ENCODE measurements at places on chromosomes 2 and 18.

DNA sequence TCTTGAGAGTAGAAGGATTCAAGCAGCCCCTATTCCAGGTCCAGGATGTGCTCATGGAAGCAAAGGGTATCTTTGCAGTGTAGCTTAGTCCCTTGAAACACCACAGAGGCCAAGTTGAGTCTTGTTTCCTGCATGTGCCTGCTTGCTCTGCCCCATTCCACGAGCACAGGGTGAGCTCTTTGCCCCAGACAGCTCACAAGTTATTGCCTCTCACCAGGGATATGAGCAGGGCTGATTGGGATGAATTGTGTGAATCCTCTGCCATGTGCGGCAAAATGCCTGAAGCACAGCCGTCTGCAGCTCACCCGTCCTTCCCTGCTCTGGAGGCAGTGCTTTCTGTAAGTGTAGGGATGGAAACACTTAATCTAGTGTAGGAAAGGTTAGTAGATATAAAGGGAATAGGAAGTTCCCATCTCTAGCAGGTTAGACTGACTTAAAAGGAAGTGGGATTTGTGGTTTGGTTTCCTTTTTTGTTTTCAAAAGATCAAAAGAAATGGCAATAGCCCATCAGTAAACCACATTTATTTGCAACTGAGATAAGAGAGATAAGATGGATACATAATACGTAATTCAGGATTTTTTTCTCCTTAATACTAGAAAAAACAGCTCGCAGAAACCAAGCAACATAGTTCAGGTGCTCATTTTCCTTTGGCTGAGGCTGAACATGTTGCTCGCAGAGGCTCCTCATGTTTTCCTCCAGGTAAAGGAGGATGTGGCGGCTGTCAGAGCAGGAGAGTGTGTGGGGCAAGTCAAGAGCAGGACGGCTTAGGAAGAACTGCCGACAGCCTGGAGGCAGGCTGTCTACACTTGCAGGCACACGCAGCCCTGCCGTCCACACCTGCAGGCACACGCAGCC lies 41.4 kb downstream of the TMEM182 start:
- no peak for DNase-seq

GRCh38 chr18:48780201-48780912 lies 170.4 kb downstream of the SMAD7 start:
- no peak for DNase-seq

- DNase-seq: no peak
These were observed 61.0 kb downstream of the BIN1 start for GRCh38 chr2:127045792-127046501.

DNA sequence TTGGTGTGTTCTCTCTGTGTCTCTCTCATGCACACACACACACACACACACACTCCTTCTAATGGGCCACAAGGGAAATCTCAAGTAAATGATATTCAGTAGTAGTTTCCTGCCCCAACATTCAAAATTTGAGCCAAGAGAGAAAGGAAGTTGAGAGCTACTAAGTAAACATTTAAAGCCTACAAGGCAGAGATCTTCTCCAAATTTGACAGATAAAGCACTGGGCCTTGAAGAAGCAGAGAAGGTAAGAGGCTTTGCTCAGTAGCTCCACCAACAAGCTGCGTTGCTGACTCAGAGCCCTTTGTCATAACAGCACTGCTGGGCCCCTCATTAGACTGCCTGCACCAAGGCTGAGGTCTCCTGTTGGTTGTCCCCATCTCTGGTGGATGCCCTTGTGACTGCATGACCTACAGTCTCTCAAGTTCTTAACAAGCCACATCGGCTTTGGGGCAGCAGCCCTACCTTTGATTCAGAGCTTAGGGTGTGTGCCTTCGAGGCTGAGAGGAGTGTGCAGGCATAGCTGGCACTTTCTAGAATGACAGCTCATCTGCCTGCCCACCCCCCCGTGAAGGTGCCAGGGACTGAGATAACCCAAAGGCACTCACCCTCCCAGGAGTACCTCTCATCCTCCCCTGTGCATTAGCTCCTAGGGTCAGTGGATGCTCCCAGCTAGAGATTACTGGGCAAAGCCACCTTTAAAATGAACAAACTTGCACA lies 32.3 kb upstream of the NEB start:
- no peak for DNase-seq

- DNase-seq: no peak
These were observed 73.0 kb downstream of the CHRNA1 start for GRCh38 chr2:174691201-174691779.

DNA sequence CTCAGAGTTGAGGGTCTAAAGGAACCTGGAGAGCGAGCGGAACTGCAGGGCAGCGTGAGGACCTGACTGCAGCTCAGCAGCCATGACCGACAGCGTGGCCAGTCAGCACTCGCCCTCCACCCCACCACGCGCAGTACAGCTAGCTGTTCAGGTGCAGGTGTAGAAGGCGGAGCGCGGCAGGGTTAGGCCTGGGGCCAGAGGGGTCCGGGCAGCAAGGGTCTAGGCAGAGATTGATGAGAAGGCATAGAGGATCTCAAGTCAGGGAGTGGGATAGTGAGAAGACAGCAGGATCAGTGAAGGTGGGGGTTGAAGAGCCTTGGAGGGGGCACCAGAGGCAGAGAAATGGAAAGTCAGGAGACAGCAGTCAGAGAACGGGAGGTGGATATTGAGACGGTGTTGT lies 71.0 kb downstream of the STEAP3 start:
- no peak for DNase-seq

DNA sequence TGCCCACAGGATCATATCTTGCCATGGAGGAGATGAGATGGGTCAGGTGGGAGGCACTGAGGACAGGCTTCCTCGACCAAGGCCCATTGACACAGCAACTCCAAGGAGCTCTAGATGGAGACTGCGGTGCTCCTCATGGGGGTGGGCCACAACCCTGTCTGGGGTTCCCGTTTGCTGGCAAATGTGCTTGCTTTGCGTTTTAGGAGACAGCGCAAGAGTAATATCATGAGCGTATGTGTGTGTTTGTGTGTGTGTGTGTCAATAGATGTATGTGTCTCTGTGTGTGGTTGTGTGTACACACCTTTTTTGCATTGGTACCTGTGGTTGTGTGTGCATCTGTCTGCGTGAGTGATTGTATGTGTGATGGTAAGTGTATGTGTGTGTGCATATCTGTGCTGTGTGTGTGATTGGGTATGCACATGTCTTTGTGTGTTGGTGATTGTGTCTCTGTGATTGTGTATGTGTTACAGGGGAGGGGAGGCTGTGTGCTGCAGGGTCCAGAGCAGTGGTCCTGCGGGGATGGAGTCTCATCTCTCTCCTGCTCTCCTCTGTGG lies 4.4 kb downstream of the FBLN7 start:
- DNase-seq: no peak

- no peak for DNase-seq
These were observed 82.5 kb upstream of the XIRP2 start for GRCh38 chr2:166805753-166806152.

- no peak for DNase-seq
These were observed 281.8 kb downstream of the NBAS start for GRCh38 chr2:15279201-15279876.

- no peak for DNase-seq
These were observed 172.9 kb downstream of the GALNT1 start for GRCh38 chr18:35754464-35754863.

DNA sequence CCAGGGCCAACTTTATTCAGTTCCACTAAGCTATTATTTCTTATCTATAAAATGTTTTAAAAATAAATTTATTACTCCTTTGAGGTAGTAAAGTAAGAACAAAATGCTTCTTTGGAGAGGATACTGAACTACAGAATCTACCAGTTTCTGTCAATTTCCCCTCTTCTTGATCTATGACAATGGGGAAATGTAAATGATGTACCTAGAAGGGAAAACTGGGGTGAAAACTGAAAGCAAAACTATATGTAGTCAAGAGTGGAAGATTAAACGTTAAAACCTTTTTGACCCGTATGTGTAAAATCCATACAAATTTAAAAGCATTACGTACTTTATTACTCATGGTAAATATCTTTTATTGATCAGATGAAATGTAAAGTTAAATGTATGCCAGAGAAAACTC lies 1287.8 kb upstream of the TMEFF2 start:
- DNase-seq: no peak

DNA sequence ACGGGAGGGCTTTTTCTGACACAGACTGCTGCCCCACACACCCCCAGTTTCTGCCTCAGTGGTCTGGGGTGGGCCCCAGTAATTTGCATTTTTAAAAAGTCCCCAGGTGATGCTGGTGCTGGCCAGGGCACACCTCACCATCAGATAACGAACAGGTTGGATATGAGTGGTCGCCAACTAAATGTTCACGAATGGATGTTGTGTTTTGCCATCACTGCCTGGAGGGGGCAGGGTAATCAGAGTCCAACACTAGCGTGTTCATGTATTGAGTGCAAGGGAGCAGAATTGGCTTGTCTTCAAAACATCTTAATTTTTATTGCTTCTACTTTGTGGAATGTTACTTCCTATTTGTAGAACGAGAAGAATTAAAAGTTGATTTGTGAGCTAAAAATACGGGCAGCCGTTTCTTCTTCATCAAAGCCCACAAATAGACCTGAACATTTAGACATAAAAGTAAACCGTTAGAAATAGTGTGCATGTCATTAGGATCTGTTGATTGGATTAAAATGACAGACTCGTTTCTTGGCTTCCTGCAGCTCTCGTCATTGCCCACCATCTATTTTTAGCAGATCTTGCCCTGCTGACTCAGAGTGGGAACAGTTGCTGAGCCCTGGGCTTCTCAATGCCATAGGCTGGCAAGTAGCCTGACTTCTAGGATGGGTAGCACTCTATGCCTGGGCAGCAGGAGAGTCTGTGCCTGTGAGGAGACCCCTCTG lies 45.2 kb downstream of the NCK2 start:
- DNase-seq: no peak

- DNase-seq: no peak
These were observed 56.7 kb downstream of the SPTBN1 start for GRCh38 chr2:54512663-54513362.

DNA sequence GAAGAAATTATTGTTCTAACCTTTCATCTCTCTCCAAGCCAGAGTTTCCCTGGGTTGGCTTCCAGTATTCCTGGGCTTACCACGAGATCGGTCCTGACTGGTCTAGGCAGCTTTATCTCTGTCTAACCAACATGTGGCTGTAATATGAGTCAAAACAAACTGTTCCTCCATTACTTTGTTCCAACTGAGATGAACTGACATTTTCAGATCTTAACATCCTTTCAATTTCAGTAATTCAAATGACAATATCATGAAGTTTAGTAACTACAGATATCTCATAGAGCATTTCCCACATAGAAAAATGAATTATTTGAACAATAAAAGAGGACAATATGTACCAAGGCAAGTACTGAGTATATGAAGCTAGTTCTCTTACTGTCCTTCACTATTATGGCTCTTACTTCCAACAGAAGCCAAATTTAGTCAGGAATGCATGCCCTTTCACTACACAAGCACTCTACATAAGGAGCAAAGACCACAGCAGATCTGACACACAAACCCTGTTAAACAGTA lies 15.5 kb downstream of the SLC25A12 start:
- no peak for DNase-seq

GRCh38 chr2:186540941-186541340 lies 48.9 kb upstream of the ITGAV start:
- DNase-seq: no peak

DNA sequence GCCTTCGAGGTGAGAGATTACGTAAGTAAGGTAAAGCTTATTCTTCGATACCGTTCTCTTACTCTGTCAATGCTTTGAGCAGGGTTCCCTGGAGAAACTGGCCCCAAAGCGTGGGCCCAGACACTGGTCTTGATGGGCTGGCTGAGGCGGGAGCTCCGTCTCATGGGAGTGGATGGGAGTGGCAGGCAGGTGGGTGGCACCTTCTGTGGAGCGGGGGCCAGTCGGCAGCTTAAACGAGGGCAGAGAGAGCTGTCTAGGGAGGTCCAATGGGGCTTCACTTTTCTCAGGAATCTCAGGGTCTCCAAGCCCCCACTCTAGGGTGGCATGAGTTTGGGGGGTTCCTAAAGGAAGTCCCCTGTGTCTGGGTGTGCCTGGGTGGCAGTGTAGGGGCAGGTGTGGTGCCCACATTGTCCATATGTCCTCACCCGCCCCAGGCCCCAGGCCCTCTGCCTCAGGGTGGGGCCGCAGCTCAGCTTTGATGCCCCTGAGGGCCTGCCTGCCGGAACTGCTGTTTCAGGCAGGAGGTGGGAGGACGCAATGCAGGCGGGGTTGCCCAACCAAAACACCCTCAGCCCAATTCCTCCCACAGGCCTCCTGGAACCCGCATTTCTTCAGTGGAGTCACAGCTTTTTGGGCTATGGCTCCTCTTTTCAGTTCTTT lies 32.5 kb upstream of the FOSL2 start:
- no peak for DNase-seq

DNA sequence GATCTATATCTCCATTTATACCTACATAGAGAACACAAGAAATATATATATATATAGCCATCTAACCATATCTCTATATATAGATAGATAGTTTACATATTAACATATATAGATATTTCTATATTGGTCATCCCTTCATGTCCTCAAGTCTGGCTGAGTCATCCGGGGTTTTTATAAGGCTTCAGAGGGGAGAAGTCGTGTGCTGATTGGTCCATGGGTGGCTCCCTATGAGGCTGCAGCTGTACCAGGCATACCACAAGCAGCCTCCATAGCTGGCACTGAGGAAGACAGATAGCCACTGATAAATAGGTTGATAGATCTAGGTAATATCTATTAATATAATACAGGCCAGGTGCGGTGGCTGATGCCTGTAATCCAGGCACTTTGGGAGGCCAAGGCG lies 618.3 kb upstream of the SETBP1 start:
- no peak for DNase-seq

GRCh38 chr2:241211276-241211675 lies 22.8 kb downstream of the ANO7 start:
- DNase-seq: no peak

- DNase-seq: peak; percentile 5
These were observed 209.9 kb downstream of the TFCP2L1 start for GRCh38 chr2:121075006-121075551.

GRCh38 chr2:20483194-20483895 lies 36.5 kb downstream of the RHOB start:
- DNase-seq: no peak

GRCh38 chr2:152488075-152488474 lies 153.1 kb downstream of the FMNL2 start:
- no peak for DNase-seq

GRCh38 chr18:80244956-80245730 lies 2.2 kb downstream of the PARD6G start:
- no peak for DNase-seq

- no peak for DNase-seq
These were observed 464.7 kb upstream of the HNRNPA3 start for GRCh38 chr2:176747928-176748327.

DNA sequence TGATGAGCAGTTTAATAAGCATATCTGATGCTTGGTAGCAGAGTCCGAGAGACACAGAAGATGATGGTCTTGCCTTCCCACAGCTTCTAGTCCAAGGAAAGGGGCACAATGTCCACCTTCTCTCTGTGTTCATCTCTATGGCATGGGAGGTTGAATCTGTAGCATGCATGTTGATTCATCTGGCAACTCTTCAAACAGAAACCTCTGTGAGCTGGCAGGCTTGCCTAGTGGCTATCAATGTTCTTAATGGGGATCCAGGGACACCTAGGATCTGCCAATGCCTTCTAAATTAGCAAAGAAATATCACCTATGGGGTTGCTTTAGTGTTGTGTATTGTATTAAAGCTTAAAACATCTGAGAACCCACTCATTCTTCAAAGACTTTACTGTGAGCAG lies 170.8 kb downstream of the INO80D start:
- DNase-seq: no peak

- DNase-seq: no peak
These were observed 411.1 kb downstream of the NRXN1 start for GRCh38 chr2:50620783-50621182.

- peak; percentile 37 for DNase-seq
These were observed 126.3 kb upstream of the BCL2L11 start for GRCh38 chr2:110994250-110994961.

- no peak for DNase-seq
These were observed 9.5 kb downstream of the MAPRE2 start for GRCh38 chr18:35050705-35051195.

All from NCI-H774 (cell line).